ENCODE measurements at places on chromosomes 1 and 21. TPM values are rescaled to one million over a fixed set of nuclear protein-coding genes. Genes with fewer than 3 reads are reported as not detected.

Gene FAM20B
- 29.5 TPM for total RNA-seq

Gene TXNIP
- 106 TPM for total RNA-seq

Gene ADGRB2
- total RNA-seq, result 0.27 TPM

Gene CD247
- 0.26 TPM for total RNA-seq

Gene RAB13
- 22.2 TPM for total RNA-seq

Gene SPRR3
- total RNA-seq, result not detected

Gene ETV3L
- 0.96 TPM for total RNA-seq

Gene CLIC6
- 31.9 TPM for total RNA-seq

Gene ENTREP3
- total RNA-seq, result 31.8 TPM

Gene TRIM67
- total RNA-seq, result not detected

Gene EMC1
- 37.0 TPM for total RNA-seq

Gene KRTAP10-10
- total RNA-seq, result not detected

Gene ARHGEF2
- total RNA-seq, result 113 TPM

Gene PLPPR5
- total RNA-seq, result not detected

Gene CACNA1S
- total RNA-seq, result not detected

All from GM12878 (cell line).